HFFc6 (cell line): ENCODE measurements at places on chromosomes 16 and 17. TPM values are rescaled to one million over a fixed set of nuclear protein-coding genes. Genes with fewer than 3 reads are reported as not detected.

The FZD2 gene
- 88.3 to 91.0 TPM (median 89.9 TPM) in 3 replicates for total RNA-seq

The TMEM98 gene
- total RNA-seq = 38.4 and 61.1 TPM in 2 replicates

DNA sequence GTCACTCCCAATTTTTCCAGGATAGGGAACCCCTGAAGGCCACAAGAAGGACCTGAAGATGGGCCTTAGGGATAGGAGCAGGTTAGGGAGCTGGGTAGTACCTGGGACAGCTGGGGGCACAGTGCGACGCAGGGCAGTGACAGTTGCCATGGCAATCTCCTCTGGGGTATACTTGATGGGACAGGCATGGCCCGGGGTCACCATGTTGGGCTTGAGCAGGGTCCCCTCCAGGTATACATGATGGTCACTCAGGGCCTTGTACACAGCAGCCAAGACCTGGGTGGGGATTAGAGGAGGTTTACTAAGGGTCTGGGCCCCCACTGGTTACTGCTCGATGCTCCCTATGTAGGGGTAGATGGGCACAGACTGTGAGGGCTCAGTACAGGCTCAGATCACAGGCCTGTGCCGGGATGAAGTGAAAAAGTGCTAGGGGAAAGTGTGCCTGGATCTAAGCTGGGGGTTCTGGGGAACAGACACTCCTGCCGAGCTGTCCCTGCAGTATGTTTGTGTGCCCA is 2.7 kb downstream of the ALDOC start:
- DNase-seq = no peak

DNA sequence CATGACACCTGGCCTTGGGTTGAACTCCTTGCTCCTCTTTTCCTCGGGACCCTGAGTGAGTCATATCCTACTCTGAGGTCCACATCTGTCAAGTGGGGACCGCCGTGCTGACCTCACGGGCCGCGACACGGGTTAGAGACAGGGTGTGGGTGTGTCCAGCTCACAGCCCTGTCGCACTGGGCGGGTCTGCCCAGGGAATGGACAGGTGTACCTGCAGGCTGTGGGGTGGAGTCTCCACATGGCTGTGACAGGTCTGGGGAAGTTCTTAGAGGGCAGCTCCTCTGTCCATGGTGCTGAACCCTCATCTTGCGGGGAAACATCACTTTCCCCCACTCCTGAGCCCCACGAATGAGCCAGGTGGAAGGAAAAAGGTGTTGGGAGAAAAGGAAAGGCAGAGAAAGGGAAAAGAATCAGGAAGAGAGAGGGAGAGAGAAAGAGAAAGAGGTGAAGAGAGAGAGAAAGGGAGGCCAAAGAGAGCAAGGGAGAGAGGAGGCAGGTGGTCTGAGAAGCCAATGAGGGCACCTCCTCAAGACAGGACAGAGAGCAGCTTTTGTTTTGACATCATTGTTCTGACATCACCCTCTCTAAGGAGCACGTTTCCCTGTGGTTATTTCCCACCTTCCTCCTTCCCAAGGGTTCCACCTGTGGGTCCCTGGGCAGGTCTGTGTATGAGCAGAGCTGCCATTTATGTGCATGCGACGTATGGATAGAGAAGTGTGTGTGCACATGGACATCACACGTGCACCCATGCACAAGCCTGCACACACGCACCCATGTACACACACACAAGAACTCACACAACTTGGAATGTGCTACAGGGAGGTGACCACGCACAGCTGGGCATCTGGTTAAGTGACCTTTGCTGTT is 32.6 kb upstream of the CBFA2T3 start:
- no peak for DNase-seq

GRCh38 chr17:47712330-47713023 is 18.5 kb downstream of the TBKBP1 start:
- DNase-seq = no peak

DNA sequence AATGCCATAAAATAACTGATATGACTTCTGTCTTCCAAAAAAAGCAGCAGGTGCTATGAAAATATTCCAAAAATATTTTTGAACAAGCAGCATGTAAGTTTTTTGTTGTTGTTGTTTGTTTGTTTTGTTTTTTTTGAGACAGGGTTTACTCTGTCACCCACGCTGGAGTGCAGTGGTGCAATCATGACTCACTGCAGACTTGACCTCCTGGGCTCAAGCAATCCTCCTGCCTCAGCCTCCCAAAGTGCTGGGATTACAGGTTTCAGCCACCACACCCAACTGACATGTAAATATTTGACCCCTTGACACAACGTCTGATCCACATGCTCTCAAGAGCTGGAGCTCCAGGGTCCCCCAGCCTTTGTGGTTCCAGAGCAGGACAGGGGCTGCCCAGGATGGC is 98.4 kb downstream of the LITAF start:
- no peak for DNase-seq

GRCh38 chr16:1472974-1473373 is 1.9 kb downstream of the CLCN7 start:
- DNase-seq = no peak
